Naive thymus-derived CD8-positive, alpha-beta T cell (primary cell): ENCODE measurements at places on chromosomes 3 and 15.

DNA sequence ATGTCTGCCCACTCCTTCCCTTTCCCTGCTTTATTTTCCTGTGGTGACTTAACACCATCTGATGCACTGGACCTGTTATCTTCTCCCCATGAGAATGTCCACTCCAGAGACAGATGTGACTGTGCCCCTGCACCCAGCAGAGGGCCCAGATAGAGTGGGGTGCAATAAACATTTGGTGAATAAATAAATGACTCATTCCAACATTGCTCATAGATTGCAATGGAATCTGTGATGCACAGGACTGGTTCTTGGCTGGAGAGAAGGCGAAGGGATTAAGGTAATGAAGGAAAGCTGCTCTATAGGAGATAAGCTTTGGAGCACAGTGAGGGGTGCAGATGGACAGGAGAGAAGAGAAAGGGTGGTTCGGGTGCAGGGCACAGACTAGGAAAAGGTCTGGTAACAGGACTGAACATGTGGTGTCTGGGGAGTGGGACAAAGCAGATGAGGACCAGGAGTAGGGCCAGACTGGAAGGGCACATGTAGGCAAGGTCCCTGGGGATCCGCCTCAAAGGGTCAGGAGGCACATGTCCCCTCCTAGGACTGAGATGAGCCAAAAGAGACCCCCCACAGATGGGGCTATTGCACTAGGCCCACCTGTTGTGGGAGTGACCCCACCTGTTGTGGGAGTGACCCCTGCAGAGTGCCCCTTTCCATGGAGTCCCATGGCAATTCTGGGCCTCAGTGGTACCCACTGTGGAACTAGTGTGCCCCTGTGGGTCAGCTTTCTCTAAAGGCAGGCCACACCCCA, 17.5 kb upstream of the POC1A start:
- DNase-seq = no peak

GRCh38 chr3:10530241-10530640, 24.9 kb upstream of the ATP2B2 start:
- DNase-seq = no peak

GRCh38 chr15:98728811-98729160, 80.4 kb downstream of the IGF1R start:
- no peak for DNase-seq

GRCh38 chr3:140571836-140572235, 106.0 kb upstream of the TRIM42 start:
- no peak for DNase-seq

DNA sequence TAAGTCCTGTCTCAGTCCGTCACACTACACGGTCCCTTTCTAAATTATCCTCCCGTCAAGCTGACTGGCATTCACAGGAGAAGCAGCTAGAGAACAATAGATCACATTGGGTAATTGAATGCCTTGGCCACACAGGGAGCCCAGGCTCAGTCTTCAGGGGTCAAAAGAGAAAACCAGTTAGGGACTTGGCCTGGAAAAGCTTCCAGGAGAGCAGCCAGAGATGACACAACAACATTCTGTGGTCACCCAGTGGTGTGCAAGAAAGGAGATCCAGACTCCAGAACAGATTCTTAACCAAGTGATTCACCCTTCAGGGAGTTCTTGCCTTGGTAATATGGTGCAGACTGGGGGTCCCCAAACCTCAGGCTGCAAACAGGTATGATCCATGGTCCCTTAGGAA, 15.9 kb downstream of the ARHGAP31 start:
- no peak for DNase-seq
